Stimulated activated CD8-positive, alpha-beta memory T cell treated with anti-CD3 and anti-CD28 coated beads, Interleukin-4, amount 100 ng/mL, for 4 hours (primary cell): ENCODE measurements at places on chromosomes 7 and 10.
A peak's percentile ranks its signal among the peaks of the same experiment; 100 is the strongest.

GRCh38 chr7:7970531-7971307, 2.1 kb downstream of the GLCCI1 start:
- no peak for DNase-seq

DNA sequence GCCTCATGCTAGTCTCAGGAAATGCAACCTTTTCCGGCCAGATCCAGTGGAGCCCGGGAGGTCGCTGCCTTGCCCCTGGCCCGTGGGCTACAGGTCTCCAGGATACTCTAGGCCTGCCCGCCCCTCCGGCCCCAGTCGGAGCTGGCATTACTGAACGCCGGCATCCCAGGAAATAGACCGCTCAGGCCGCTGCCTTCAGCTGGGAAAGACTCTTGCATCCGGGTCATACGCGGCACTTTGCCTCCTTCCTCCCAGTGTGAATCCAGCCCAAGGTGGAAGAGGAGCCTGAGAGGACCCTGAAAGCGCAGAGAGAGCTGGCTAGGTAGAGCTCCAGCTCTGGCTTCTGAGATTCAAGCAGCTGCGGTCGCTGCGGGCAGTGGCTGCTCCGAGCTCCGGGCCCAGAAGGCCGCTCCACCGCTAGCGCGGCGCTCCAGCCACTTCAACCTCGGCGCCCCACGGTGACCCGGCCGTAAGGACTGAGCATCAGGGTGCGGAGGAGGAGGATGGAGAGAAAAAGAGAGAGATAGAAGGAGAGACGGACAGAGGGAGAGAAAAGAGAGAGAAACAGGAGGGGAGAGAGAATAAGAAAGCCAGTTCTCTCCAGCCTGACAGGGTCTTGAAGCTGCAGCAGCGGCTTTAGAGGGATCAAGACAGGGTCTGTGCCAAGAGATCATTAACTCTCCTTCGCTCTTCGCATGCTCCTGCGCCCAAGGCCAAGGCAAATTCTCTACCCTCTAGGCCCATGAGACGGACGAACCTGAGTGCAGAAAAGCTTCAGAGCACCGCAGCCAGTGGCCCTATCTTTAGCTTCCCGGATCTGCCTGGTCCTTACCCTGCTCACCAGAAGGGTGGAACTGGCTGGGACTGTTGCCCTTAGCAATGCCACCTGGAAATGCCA, 1.8 kb upstream of the HOXA10 start:
- no peak for DNase-seq

DNA sequence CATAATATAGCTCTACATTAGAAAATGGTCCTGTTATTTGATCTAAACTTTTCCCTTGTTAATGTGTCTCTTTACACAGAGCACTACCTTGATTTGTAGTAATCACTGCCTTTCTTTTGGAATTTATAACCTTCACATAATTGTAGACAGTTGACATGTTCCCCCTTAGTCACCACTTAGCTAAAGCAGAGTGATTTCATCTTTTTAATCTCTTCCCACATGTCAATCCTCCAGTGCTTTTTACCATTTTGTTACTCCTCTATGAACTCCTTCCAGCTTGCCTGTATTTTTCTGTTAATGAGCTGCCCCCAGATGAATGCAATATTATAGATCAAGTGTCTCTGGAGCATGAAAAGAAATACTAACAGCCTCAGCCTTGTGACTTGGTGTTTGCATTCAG, 2.6 kb upstream of the PPP1R3A start:
- no peak for DNase-seq

- no peak for DNase-seq
These were observed 119.9 kb downstream of the MGMT start for GRCh38 chr10:129586898-129587443.

DNA sequence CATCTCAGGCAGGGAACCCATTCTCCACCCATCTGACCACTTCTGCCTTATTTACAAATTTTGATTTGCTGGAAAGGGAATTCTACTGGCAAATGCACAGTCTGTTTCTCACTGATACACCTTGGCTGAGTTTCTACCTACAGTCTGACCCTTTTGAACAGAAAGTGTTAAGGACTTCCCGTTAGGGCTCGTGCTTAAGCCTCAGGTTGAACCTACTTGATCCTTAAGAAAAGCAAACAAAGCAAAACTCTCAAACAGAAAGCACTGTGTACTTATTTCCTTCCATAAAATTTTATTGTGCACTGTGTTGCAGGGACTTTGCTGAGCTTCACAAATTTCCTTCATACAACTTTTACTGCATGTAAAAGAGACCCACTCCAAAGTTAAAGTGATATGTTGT, 367.8 kb downstream of the NRG3 start:
- DNase-seq = no peak

GRCh38 chr10:4405828-4406227, 420.2 kb upstream of the AKR1E2 start:
- no peak for DNase-seq

DNA sequence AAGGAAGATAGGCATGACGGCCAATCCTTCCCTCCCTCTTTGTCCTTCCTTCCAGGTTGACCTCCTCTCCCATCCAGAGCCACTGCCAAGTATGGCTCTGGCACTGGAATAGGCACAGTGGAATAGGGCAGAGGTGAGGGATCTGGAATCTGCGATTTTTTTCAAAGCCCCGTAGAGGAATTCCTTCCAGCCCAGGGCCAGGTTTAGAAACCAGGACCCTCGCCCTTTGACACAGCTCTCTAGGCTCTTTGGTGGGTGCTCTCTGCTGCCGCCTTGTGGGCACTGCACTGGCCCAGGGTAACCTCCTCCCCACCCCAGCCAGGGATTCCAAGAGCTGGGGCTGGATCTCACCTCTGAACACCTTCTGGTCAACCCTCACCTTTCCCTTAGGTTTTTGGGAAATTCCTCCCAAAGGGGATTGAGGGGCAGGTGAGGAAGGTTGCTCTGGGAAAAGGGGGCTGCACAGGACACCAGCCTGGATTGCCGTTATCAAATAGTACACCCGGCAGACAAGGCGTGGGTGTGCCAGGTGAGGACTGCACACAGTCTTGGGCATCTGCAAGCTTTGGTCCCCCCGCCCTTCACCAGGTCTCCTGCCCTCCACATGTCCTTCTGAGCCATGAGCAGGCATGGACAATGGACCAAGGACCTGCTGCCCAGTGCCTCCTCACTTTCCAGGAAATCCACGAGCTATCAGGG, 22.8 kb downstream of the C10orf105 start:
- DNase-seq = peak; percentile 52

GRCh38 chr10:24518981-24519597, 204.6 kb downstream of the ARHGAP21 start:
- DNase-seq = no peak

DNA sequence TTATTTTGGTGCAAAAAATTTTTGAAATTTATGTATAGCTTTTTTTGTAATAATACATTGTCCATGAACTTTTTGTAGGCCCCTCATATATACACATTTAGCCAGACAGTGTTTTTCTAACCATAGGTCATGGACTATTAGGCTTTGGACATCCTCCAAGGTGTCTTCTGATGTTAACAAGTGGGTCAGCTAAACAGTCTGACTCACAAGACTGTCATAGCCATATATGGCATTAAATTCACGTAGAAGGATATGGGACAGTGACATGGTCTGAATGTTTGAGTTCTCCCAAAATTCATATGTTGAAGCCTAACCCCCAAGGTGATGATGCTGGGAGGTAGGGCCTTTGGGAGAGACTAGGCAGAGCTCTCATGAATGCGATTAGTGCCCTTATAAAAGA, 14.0 kb upstream of the NUB1 start:
- no peak for DNase-seq

GRCh38 chr10:49329146-49329505, 30.2 kb downstream of the C10orf71 start:
- DNase-seq = no peak

- DNase-seq = no peak
These were observed 13.9 kb downstream of the PIP4K2A start for GRCh38 chr10:22700489-22700888.

- DNase-seq = no peak
These were observed 212.8 kb downstream of the MAD1L1 start for GRCh38 chr7:2019711-2020511.

DNA sequence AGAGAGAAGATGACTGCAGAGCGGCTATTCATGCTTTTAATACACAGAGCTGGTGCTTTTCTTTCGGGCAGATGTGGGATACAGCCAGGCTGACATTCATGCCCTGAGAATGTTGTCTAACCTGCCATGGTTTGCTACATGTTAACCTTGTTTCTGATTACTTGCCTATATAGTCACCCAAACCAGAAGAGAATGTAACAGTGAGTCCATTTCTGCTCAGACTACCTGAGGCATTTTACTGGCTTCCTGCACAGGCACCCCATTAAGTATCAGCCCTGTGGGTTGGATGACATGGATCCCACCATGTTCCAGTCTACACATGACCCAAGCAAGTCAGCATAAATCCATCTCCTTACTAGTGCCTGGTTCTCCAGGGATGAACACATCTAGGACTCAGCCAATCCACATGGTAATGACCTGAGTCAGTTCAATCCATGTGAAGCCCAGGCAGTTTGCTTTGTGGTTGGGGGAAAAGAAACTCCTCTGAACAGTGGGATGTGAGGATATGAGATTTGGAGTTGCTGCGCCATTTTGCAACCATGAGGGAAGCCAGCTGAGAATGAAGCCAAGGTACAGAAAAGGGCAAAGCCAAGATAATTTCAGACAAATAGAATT, 55.7 kb upstream of the MKX start:
- no peak for DNase-seq

DNA sequence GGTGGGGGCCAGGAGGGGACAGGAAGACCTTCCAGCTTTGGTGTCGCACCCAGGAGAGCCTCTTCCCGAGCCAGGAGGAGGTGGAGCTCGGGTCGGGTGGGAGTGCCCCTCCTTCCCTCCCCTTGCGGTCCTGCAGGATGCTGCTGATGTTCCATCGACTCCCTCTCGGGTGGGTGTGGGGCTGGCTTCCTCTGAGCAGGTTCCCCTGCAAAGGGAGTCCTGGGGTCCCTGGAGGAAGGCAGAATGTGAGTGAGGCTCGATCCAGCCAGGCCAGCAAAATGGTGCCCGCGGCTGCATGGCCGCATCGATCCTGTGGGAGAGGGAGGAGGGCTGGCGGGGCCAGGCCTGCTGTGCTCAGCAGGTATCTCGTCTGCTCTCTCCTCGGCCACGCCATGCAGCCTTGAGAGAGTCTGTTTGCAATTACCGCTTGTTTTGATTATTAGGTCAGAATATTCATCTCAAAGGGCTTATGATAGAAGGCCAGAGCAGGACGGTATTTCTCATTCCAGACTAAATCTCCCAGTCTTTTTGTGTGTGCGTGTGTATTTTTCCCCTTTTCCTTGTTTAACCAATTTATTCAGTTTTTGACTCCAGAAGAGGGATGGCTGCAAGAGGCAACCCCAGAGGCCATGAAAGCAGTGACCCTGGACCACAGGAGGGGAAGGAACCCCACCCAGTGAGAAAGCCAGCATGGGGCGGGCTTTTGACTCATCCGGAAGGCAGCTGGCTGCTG, 137.3 kb upstream of the ZMIZ1 start:
- no peak for DNase-seq

DNA sequence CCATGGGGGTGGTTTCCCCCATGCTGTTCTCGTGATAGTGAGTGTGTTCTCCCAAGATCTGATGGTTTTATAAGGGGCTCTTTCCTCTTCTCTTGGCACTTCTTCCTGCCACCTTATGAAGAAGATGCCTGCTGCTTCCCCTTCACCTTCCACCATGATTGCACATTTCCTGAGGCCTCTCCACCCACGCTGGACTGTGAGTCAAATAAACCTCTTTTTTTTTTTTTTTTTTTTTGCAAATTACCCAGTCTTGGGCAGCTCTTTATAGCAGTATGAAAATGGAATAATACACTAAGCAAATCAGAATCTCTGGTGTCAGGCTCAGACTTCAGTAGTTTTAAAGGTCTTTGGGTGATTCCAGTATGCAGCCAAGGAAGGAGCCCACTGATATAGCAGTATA, 28.2 kb downstream of the TAS2R41 start:
- DNase-seq = no peak

GRCh38 chr10:128929767-128930166, 537.3 kb upstream of the MGMT start:
- DNase-seq = no peak

GRCh38 chr10:61902445-61903220, 1.1 kb downstream of the ARID5B start:
- DNase-seq = peak; percentile 53

DNA sequence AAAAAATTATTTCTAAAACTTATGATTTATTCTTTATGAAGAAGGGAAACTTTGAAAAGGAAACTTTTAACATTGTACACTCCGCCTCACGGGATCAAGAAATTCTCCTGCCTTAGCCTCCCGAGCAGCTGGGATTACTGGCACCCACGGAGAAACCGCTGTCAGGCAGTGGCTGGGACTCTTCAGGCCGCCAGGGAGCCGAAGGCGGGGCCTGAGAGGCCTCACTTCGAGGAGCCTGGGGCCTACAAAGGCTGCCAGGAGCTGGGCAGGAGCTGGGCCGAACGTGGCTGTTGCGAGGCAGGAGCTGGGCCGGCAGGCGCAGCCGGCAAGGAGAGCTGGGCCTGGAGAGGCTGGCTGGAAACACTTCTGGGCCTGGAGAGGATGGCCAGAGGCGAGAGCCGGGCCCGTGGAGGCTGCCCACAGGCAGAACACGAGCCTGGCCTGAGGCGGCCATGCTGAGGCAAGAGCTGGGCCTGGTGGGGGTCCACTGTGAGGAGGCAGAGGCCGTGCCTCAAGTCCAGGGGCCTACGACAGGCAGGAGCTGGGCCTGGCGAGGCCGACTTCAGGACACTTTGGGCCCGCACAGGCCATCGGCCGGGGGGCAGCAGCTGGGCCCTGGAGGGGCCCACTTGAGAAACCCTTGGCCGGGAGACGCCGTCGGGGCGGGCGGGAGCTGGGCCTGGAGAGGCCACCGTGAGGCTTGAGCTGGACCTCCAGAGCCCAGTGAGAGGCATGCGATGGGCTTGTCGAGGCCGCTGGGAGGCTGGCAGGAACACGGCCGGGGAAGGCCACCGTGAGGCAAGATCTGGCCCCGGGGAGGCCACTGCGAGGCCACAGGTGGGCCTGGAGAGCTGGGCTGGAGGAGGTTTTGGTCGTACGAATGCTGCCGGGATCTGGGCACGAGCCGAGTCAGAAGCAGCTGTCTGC, 23.7 kb downstream of the MDH2 start:
- no peak for DNase-seq

- DNase-seq = no peak
These were observed 23.3 kb downstream of the ANKRD22 start for GRCh38 chr10:88828310-88828709.

- DNase-seq = no peak
These were observed 30.8 kb downstream of the SH2B2 start for GRCh38 chr7:102317231-102318059.

DNA sequence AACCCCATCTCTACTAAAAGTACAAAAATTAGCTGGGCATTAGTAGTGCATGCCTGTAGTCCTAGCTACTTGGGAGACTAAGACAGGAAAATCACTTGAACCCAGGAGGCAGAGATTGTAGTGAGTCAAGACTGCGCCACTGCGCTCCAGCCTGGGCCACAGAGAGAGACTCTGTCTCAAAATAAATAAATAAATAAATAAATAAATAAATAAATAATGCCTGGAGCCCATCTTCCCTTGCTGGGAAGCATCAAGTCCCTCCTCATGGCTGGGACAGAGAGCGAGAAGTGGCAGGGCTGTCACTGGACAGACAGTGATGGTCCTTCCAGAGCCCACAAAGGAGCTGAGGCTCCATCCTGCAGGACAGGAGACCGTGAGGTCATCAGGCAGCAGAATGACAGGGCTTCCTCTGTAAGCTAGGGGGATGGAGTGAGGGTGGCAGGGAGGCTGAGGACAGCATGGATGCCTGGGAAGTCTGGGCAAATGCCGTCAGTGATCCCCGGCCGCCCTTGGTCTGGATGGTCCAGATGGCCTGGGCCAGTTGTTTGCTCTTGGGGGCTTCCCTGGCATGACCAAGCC, 36.4 kb upstream of the ELN start:
- no peak for DNase-seq

- no peak for DNase-seq
These were observed 282.7 kb downstream of the WDR11 start for GRCh38 chr10:121133901-121134300.

GRCh38 chr10:26881600-26882331, 21.0 kb upstream of the ABI1 start:
- no peak for DNase-seq
